ENCODE measurements at places on chromosomes 13 and 19.

GRCh38 chr19:317710-318508, 26.7 kb downstream of the MIER2 start:
- no peak overlapping the region for H3K27ac ChIP-seq
- no peak overlapping the region for H3K4me3 ChIP-seq
- no peaks in the 10 kb centered on the region for H3K27me3 ChIP-seq
- DNase-seq, result no peak
- no peaks in the 10 kb centered on the region for H3K4me1 ChIP-seq

- no peak overlapping the region for H3K27ac ChIP-seq
- H3K27me3 ChIP-seq, result no peaks in the 10 kb centered on the region
- peaks cover 12% of the 10 kb centered on the region for H3K4me1 ChIP-seq
- H3K4me3 ChIP-seq, result peak overlapping the region; percentile 60
- no peak for DNase-seq
- no peaks in the 10 kb centered on the region for H3K36me3 ChIP-seq
Measured at GRCh38 chr19:1489463-1490310, 463 bp downstream of the PCSK4 start.

DNA sequence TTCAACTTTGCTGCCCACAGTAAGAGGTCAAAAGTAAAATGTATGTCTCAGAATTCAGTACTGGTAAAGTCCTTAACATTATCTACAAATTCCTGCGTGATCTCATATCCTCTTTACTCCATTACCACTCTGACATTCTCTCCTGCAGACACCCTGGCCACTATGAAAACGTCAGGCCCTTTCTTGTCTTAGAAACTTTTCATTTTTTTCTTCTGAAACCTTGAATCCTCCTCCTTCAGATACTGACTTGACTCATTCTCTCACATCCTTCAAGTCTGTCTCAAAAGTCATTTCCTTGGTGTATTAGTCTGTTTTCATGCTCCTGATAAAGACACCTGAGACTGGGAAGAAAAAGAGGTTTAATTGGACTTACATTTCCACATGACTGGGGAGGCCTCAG, 262.3 kb downstream of the POU4F1 start:
- no peaks in the 10 kb centered on the region for H3K4me1 ChIP-seq
- no peak overlapping the region for H3K4me3 ChIP-seq
- no peaks in the 10 kb centered on the region for H3K27me3 ChIP-seq
- no peak overlapping the region for H3K27ac ChIP-seq

- no peak overlapping the region for H3K27ac ChIP-seq
- no peaks in the 10 kb centered on the region for H3K27me3 ChIP-seq
- H3K4me1 ChIP-seq, result no peaks in the 10 kb centered on the region
- no peak overlapping the region for H3K4me3 ChIP-seq
Measured at GRCh38 chr13:37349916-37350315, 244.5 kb upstream of the CSNK1A1L start.

DNA sequence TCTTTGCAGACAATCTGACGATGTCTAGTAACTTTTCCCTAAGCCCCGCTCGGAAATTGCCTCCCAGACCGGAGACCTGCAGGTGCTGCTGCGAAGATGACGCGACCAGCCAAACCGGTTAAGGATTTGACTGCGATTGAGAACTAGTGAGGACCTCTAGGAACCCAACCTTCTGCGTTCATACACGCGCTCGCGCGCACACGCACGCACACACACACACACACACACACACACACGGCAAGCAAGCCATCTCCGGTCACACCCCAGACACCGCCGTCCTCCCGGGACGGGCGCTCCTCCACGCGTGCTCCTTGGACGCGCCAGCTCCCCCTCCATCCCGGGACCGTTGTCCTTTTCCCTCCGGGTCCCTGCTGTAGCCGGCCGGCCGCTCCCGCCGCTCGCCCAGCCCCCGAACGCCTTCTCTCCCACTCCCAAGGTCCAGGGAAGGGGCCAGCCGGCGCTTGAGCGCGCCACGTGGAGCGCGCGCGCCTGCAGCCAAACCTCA, 1.2 kb downstream of the TBC1D4 start:
- H3K36me3 ChIP-seq, result no peaks in the 10 kb centered on the region
- peak overlapping the region; percentile 94 for H3K4me3 ChIP-seq
- no peaks in the 10 kb centered on the region for H3K27me3 ChIP-seq
- peak; percentile 41 for DNase-seq
- peaks cover 9% of the 10 kb centered on the region for H3K4me1 ChIP-seq

DNA sequence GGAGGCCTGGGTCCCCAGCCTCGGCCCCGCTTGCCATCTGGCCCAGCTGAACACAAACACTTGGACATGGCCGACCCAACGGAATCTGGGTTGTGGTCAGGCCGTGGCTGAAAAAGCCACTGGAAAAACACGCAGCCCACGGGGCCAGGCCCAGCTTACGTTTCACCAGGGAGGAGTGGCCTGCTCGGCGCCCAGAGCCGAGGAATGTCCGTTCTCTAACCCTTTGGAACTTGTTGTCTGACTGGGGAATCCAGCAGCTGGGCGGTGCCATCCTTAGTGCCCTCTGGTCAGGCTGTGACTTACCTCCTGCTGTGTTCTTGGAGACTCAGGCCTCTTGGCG, 13.8 kb downstream of the CILP2 start:
- peaks cover 5% of the 10 kb centered on the region for H3K27me3 ChIP-seq
- DNase-seq, result no peak
- H3K27ac ChIP-seq, result no peak overlapping the region

GRCh38 chr19:10694706-10695307, 6.4 kb upstream of the QTRT1 start:
- H3K4me3 ChIP-seq, result no peak overlapping the region
- H3K27me3 ChIP-seq, result no peaks in the 10 kb centered on the region
- H3K4me1 ChIP-seq, result peaks cover 7% of the 10 kb centered on the region
- peaks cover 5% of the 10 kb centered on the region for H3K36me3 ChIP-seq
- no peak for DNase-seq
- no peak overlapping the region for H3K27ac ChIP-seq

- H3K36me3 ChIP-seq, result no peaks in the 10 kb centered on the region
- DNase-seq, result no peak
- no peak overlapping the region for H3K4me3 ChIP-seq
Measured at GRCh38 chr19:43582495-43582894, 6.9 kb downstream of the PINLYP start.

- H3K4me1 ChIP-seq, result no peaks in the 10 kb centered on the region
- H3K36me3 ChIP-seq, result peaks cover 5% of the 10 kb centered on the region
- no peak for DNase-seq
- no peaks in the 10 kb centered on the region for H3K27me3 ChIP-seq
- no peak overlapping the region for H3K27ac ChIP-seq
Measured at GRCh38 chr19:5092481-5092843, 123.5 kb downstream of the KDM4B start.

- H3K27ac ChIP-seq, result no peak overlapping the region
- H3K4me3 ChIP-seq, result no peak overlapping the region
- H3K4me1 ChIP-seq, result no peaks in the 10 kb centered on the region
- H3K36me3 ChIP-seq, result no peaks in the 10 kb centered on the region
- DNase-seq, result no peak
Measured at GRCh38 chr13:30829145-30829832, 76.8 kb upstream of the MEDAG start.

DNA sequence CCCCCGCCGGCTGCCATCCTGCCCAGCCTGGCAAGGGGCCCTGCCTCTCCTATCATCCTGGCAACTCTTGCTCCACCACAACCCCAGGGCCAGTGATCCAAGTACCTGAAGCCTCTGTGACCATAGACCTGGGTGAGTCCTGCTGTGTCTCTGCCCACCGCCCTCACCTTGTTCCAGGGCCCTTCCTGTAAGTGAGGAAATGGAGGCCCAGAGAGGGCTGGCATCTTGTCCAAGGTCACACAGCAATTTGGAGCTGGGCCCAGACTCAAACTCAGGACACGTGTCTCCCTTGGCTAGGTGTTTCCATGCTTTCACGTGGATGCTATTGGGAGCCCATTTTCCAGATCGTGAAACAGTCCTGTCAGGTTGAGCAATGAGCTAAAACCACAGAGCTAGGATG, 3.7 kb downstream of the CREB3L3 start:
- H3K36me3 ChIP-seq, result peaks cover 26% of the 10 kb centered on the region
- no peaks in the 10 kb centered on the region for H3K27me3 ChIP-seq
- no peak for DNase-seq
- no peak overlapping the region for H3K27ac ChIP-seq

GRCh38 chr13:112696869-112697465, 7.1 kb downstream of the ATP11A start:
- DNase-seq, result no peak
- H3K36me3 ChIP-seq, result no peaks in the 10 kb centered on the region
- peaks cover 8% of the 10 kb centered on the region for H3K4me1 ChIP-seq
- H3K27me3 ChIP-seq, result no peaks in the 10 kb centered on the region
- no peak overlapping the region for H3K27ac ChIP-seq
- H3K4me3 ChIP-seq, result no peak overlapping the region

DNA sequence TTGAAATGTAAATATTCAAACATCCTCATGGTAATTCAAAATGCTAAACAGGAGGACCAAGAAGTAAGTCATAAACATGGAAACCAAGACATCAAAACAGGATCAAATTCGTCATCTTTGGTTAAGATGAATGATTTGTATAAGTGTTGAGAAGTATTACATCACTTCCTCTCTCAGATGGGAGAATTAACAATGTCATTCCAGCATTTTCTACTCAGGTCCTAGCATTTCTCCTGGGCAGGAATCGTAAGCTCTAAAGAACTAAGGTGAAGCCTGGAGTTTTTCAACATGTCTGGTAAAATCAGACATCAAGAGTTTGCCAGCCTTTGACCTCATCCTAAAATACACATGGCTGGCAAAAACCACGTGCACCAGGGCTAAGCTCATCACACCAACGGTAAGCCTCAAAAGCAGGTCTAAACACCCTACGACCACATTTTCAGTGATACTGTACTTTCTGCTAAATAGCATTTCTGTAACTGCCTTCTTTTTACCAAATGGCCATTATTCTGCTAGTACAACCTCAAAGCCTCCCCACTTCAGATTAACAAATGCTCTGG, 24.8 kb downstream of the RANBP3 start:
- H3K36me3 ChIP-seq, result no peaks in the 10 kb centered on the region
- peak overlapping the region; percentile 14 for H3K27ac ChIP-seq
- no peaks in the 10 kb centered on the region for H3K27me3 ChIP-seq
- peaks cover 54% of the 10 kb centered on the region for H3K4me1 ChIP-seq

DNA sequence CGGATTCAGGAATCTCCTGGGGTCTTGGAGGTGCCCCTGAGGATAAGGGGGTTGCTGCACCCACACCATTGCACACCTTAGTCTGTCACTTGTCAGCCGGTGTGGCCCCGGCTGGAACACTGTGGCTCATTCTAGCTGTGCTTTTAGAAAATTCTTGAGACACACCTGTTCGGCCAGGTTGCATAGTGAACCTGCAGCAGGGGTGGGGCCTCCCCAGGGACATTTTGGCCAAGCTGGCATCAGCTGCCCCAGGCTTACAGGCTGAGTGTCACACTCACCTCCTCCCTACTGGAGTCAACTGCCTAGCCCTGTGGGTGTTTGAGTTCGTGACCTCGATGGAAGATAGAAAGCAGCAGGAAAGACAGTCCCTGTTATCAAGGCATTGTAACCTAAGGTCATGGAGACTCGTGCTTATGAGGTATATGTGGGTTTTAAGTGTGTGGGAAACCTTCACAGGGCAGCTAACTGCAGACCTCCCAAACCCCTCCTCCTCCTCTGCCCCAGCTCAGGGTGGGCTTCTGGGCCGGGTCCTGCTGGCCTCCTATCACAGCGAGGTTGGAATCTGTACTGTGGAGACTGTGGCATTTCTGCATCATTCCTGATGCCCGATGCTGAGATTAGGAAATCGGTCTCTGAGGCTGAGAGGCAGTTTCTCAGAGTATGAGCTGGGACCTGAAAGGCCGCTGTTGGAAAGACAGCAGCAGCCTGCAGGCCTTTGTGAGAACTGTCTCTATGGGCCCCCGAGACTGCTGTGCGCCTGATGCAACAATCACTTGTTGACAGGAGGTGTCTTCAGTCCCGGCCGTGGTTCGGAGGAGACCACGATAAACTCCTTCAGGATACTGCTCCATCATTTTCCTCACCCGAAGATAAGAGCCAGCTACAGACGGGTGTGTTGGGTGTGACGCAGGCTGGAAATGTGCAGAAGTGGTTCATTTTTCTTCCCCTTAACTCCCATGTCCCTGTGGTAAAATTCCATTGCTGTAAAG, 72.2 kb downstream of the ATP11A start:
- H3K36me3 ChIP-seq, result no peaks in the 10 kb centered on the region
- H3K4me3 ChIP-seq, result no peak overlapping the region
- no peaks in the 10 kb centered on the region for H3K4me1 ChIP-seq

GRCh38 chr19:8416796-8417195, 3.7 kb downstream of the MARCHF2 start:
- H3K36me3 ChIP-seq, result no peaks in the 10 kb centered on the region
- no peaks in the 10 kb centered on the region for H3K27me3 ChIP-seq
- DNase-seq, result no peak

GRCh38 chr19:32651729-32652140, 23.2 kb downstream of the ANKRD27 start:
- H3K36me3 ChIP-seq, result peaks cover 6% of the 10 kb centered on the region
- no peak overlapping the region for H3K4me3 ChIP-seq
- peaks cover 10% of the 10 kb centered on the region for H3K4me1 ChIP-seq
- H3K27me3 ChIP-seq, result no peaks in the 10 kb centered on the region
- no peak for DNase-seq

DNA sequence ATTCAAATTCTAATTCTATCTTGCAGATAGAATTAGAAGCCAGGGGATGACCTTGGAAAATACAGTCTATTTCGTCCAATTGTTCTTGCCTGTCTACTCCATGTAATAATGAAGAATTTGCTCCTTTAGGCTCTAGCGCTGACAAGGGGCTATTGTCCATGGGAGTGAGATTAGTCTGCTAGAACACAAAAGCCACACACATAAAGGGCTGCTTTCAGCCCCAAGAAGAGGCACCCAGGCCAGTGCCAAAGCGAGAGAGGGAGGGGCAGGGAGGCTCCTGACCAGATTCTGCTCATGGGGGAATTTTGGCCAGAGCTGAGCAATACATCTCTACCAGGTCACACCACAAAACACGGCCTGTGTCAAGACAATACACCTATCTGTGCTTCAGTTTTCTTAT, 1306.9 kb downstream of the UQCRFS1 start:
- H3K4me1 ChIP-seq, result no peaks in the 10 kb centered on the region
- no peak overlapping the region for H3K4me3 ChIP-seq
- no peaks in the 10 kb centered on the region for H3K36me3 ChIP-seq
- no peaks in the 10 kb centered on the region for H3K27me3 ChIP-seq
- DNase-seq, result no peak
- no peak overlapping the region for H3K27ac ChIP-seq

DNA sequence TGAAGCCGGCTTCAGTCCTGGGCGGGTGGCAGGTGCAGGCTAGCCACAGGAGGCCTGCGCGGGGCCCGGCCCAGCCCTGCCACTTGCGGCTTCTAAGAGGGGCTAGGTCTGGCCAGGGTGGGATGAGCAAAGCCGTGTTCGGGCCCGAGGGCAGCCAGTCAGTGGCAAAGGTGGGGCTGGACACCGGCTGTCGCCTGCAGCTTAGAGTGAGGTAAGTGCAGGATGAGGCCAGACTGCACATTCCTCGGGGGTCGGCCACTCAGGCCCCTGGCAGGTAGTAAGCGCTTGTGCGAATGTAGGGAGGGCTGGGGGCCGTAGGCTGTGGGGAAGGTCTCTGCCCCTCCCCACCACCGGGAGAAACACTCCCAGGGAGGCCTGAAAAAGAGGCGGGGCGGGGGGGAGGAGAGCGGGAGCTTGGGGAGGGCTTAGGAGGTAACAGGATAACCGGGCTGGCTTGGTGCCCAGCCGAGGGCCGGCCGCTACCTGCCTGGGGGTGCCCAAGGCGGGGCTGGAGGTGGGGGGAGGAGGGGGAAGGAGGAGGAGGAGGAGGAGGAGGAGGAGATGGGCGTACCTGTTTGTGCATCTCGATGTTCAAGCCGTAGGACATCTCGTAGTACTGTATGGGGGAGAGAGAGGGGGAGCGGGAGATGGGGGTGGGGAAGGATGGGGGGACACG, 6.4 kb downstream of the TLE5 start:
- no peaks in the 10 kb centered on the region for H3K27me3 ChIP-seq
- peak; percentile 61 for DNase-seq
- peaks cover 15% of the 10 kb centered on the region for H3K36me3 ChIP-seq
- no peak overlapping the region for H3K27ac ChIP-seq
- no peak overlapping the region for H3K4me3 ChIP-seq
- H3K4me1 ChIP-seq, result peaks cover 31% of the 10 kb centered on the region
